ENCODE measurements at places on chromosomes 3 and 15. TPM values are rescaled to one million over a fixed set of nuclear protein-coding genes. Genes with fewer than 3 reads are reported as not detected.

Gene C3orf70
- 1.1 TPM for total RNA-seq

Gene SSUH2
- total RNA-seq: not detected

Gene GOLGA8M
- not detected for total RNA-seq

Gene CFAP44
- total RNA-seq: 0.73 TPM

DNA sequence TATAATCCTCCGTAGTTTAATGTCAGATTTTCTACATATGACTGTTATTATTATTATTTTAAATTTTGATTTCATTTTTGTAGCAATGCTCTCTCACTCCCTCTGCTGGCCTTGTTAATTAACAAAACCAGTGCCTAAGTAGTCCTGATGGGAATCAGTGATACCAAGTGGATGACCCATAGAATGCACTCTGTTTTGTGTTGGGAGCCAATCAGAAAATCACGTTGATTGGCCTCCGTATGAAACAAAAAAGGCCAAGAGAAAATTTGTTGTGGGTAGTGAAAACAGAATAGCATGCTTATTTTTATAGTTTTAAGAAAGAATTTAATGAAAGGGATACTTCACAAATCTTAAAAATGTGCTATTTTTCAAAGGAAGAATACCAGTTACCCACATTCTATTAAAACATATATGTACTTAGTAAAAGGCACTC, 34.4 kb upstream of the MEIS2 start:
- peak; percentile 36 for DNase-seq

DNA sequence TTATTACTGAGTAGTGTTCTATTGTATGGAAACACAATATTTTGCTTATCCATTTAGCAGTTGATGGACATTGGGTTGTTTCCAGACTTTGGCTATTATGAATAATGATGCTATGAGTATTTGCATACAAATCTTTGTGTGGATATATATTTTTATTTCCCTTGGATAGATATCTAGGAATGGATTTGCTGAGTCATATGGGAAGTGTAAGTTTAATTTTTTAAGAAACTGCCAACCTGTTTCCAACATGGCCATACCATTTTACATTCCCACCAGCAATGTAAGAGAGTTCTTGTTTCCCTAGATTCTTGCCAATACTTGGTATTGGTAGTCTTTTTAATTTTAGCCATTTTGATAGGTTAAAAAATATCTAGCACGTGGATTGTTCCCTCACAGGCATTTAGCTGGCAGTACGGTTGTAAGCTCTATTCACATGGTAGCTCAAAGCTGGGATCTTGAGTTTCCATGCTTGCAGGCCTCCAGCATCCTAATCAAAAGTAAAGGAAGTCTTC, 45.7 kb upstream of the TNIK start:
- DNase-seq: no peak

DNA sequence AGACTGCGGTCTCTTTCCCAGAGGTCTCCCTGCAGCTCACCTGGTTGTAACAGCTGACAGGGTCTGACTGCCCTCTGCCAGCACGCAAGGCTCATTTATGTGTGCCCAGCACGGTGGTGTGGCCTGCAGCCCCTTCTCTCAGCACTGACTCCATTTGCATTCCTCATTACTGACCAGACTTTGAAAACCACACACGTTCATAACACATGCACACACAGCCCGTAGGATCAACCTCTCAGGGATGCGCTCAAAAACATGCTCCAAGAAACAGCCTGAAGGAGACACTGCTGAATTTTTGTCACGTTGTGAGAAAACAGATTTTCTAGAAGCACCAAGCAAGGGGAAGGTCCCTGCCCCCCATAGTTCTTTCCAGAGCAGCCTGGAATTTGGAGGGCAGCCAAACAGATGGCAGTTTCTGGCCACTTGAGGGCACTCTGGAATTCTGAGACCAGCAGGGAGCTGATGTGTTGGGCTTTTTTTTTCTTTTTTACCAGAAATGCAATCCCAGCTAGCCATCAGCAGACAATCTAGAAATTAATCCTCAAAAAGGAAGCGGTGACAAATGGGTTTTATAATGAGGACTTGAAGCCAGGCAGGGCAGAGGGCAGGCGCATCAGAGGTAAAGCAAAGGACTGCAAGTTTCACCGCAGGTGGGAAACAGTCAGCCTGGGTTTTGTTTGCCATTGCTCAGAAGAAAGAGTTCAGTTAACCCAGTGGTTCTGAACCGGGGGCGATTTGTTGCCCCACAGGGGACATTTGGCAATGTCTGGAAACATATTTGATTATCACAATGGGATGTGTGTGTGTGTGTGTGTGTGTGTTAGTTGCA, 170.5 kb upstream of the PROK2 start:
- peak; percentile 58 for DNase-seq

- DNase-seq: peak; percentile 66
These were observed 6.8 kb upstream of the RHO start for GRCh38 chr3:129521611-129522010.

- peak; percentile 37 for DNase-seq
These were observed 19.6 kb upstream of the C15orf61 start for GRCh38 chr15:67501177-67501835.

- no peak for DNase-seq
These were observed 7.4 kb upstream of the RIOX2 start for GRCh38 chr3:97979610-97980009.

DNA sequence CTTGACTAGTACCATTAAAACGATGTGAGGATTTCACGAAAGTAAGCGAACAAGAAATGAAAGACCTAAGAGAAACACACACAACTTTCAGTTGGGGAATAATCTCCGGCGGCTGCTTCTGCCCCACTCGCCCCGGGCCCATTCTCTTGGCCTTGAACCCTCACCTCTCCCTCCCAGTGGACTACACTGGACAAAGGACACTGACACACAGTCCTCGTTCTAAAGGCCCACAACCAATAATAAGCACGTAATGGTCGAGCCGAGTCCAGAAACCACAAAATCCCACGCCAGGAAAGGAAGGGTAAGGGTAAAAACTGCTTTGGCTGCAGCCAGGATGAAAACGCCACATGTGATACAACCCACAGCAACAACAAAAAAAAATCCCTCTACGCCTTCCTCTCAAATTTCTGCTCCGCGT, 469 bp downstream of the ZNF770 start:
- no peak for DNase-seq

- DNase-seq: no peak
These were observed 34.4 kb downstream of the PPARG start for GRCh38 chr3:12323237-12323636.

GRCh38 chr3:69948246-69948862, 51.2 kb upstream of the SAMMSON start:
- no peak for DNase-seq

- DNase-seq: no peak
These were observed 37.6 kb downstream of the TMCC1 start for GRCh38 chr3:129855832-129856419.

DNA sequence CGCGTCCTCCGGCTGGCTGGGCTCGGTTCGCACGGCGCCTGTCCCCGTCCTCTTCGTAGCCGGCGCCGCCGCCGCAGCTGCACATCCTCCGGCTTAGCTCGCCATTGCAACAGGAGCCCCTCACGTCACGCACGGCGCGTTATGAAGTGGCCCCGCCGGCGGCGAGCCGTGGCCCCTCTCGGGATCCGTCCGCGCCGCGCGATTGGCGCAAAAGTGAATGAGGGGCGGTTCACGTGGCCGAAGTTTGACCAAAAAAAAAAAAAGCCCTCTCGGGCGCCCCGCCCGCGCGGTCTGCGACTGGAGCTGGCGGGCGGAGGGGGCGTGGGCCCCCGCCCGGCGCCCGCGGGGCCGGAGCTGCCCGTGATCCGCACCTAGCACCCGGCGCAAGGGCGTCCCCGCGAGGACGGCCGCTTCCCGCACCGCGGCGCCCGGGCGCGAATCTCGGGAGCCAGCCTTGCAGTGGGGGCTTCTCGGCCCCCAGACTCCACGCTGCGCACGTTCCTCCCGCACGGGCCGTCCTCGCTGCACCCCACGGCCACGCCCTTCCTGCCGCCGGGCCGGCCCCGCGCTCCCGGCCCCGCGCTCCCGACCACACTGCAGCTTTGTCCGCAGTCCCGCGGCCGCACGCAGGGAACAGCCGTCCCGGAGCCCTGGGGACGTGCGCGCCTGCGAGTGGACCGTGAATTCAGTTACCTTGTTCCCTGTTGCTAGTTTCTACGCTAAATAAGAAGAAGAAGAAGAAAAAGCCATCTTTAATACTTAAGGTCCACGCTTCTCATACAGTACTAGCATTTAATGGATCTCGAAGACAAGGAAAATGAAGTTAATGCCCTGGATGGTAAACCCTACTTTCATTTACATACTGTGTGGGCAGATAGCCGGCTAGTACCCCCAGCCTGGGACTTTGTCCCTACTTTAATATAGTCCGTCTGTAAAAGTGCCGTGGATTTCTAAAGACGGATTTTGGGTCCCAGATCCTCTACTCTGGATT, at the start of gene CHSY1:
TSS of gene CHSY1 (minus strand) at position 219 of the 991 bp plus-strand sequence. CDS start 592 bp downstream, outside the sequence.
- peak; percentile 90 for DNase-seq

- no peak for DNase-seq
These were observed 41.8 kb downstream of the IFT122 start for GRCh38 chr3:129481766-129482332.

GRCh38 chr15:36527235-36528162, 51.9 kb upstream of the CDIN1 start:
- peak; percentile 26 for DNase-seq
